ENCODE measurements at places on chromosomes 4 and X.

- DNase-seq = no peak
These were observed 5.1 kb downstream of the MED28 start for GRCh38 chr4:17619416-17620105.

- DNase-seq = no peak
These were observed 102.0 kb upstream of the ARHGAP24 start for GRCh38 chr4:85372966-85373365.

GRCh38 chrX:39156051-39156450 lies 354.8 kb downstream of the MID1IP1 start:
- DNase-seq = no peak

DNA sequence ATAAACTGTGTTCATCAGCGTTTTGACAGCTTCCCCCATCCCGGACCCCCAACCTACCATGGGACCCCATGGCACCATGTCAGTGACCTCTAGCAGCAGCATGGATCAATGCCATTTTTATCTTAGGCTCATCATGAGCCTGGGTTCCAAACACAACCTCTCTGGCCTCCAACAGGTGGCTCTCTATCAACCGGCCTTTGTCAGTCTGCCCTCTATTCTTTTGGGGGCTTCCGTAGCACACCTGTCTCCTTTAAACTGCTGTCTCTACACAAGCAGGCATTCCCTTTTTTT lies 721 bp upstream of the TMEM150C start:
- no peak for DNase-seq

GRCh38 chr4:31391976-31392375 lies 671.8 kb downstream of the PCDH7 start:
- DNase-seq = no peak

- no peak for DNase-seq
These were observed 605.5 kb downstream of the MID1IP1 start for GRCh38 chrX:39406799-39407198.

DNA sequence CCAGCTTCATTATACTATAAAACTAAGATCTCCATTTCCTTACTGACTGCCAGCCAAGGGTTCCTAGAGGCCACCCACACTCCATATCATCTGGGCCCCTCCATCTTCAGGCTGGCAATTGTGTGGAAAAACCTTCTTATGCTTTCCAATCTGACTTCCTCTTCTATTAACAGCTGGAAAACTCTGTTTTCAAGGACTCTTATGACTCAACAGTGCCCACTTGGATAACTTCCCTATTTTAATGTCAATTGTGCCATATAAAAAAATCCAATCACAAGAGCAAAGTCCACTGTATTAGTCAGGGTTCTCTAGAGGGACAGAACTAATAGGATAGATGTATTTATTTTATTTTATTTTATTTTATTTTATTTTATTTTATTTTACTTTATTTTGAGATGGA lies 41.0 kb upstream of the CPEB2 start:
- no peak for DNase-seq

- no peak for DNase-seq
These were observed 217.3 kb downstream of the CHRDL1 start for GRCh38 chrX:110578270-110578669.

DNA sequence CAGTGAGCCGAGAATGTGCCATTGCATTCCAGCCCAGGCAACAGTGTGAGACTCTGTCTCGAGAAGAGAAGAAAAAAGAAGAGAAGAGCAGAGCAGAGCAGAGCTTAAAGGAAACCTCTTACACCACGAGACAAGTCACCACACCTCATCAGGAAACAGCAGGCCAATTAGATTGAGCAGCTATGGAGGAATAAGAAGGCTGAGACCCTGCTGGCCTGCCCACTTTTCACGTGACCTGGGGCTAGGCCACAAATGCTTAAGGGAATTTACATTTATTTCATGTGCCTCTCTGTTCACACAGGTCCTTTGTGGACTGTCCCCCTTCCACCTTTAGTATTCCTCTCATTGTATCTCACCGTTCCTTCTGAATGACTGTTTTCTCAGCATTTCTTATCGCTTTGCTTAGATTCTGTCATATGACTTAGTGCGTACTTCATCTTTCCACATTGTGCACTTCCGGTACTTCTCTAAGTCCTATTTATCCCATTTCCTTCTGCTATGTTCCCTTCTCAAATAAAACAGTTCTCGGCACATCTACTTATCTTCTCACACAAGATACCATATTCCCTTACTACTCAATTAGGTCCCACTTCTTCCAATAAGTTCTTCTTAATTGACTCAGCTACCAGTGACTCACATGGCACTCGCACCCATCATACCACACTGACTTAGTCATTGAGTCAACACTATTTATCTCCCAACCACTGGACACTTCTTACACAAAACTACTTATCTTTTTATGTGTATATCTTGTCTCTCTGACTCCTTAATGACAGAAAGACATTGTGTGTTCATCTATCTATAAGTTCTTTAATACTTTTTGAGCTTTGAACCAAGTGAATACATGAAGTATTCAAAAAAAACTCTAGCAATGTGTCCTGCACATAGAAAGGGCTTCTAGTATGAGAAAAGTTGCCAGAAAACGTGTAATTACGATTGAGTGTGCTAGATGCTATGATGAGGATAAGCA lies 11.0 kb downstream of the CUL4B start:
- DNase-seq = peak; percentile 38

GRCh38 chrX:135982860-135983259 lies 2.4 kb upstream of the SLC9A6 start:
- DNase-seq = no peak

- DNase-seq = no peak
These were observed 157.9 kb downstream of the DCAF12L1 start for GRCh38 chrX:126394681-126395080.

DNA sequence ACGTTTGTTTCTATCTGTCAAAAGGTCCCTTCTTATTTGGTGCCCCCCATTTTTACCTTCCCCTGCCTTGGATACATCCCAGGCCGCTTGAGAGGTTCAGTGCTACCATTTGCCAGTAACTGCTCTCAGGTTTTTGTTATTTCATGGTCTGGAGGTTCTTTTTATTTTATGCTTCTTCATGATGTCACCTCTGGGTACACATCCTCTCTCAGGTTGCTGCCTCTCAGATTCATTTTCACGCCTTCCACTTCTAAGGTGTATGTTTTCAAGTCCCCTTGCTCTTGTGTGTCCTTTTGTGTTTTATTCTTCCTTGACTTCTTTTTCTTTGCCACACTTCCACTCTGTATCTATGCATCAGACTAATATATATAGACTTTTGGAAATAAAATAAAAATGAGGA lies 640.1 kb upstream of the AADAT start:
- DNase-seq = no peak

- no peak for DNase-seq
These were observed 334.3 kb upstream of the GATB start for GRCh38 chr4:152094970-152095700.

DNA sequence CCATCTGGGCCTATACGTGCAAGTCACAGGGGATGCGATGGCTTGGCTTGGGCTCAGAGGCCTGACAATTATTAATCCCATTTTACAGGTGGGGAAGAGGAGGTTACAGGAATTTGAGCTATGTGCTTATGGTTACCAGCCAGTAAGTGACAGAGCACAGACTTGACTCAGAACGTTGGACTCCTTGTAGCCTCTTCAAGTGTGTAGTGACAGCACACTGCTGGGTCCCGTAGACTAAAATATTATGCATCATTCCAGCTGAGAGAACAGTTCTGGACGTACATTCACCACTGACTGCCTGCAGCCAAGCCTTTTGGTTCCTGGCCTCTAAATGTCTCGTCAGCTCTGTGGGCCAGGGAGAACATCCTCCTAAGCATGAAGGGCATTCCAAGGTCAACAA lies 314.5 kb downstream of the GPAT3 start:
- no peak for DNase-seq

GRCh38 chr4:120520761-120521160 lies 401.8 kb downstream of the PRDM5 start:
- no peak for DNase-seq

GRCh38 chr4:13547485-13548041 lies 3.3 kb upstream of the NKX3-2 start:
- DNase-seq = no peak

DNA sequence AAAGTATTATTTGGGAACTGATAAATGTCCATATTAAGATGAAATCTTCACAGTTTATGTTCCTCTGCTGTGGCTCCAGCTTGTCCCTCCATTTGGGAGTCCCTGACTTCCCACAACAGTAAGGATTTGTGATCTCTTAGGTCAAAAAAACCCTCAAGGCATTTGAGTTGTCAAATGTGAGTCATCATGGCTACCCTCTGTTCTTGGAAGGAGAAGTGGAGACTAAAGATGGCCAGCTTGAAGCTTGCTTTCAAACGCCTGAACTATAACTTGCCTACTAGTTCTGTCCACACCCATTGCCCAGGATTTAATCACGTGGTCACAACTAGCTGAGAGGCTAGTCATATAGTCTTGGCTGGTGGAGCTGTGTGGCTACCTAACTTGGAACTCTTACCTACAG lies 107.8 kb downstream of the CCNG2 start:
- DNase-seq = no peak

- DNase-seq = no peak
These were observed 25.1 kb downstream of the SLC30A9 start for GRCh38 chr4:42015438-42015837.

DNA sequence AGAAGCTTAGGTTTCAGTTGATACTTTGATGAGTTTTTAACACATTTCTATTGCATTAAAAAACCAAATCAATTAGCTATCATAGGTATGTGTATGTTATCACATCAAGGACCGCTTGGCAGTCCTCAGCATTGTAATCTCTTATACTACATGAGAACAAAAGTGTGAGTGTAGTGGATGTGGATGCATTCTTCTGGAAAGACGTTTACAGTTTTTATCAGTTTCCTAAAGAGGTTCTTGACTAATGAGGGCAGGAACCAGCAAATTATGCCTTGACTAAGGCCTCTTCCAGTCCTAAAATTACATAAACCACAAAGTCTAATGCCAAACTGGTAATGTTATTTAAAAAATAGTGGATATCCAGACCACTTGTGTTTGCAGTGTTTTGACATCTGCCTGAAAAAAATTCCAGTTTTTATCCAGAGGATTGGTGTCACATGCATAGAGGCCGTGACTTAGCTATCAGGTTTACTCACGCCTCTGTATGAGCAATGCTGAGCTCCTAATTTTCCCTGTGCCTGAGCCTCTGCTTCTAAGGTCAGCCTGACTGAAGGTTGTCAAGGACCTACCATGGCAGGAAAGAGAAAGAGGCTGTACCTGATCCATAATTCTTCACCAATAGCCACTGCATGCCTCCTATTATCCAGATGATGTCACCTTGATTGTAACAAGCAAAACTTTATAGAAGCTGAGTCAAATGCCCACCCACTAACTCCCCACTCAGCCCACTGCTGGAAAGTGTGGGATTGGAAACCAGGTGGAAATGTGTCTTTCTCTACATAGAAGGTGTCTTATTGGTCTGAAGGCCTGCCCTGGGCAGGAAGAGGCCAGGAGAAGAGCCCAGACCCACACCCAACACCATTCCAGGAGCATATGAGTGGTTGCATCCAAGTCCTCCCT lies 68.7 kb downstream of the ENPP6 start:
- DNase-seq = no peak

- no peak for DNase-seq
These were observed 50.8 kb downstream of the ANAPC10 start for GRCh38 chr4:145047151-145047550.

DNA sequence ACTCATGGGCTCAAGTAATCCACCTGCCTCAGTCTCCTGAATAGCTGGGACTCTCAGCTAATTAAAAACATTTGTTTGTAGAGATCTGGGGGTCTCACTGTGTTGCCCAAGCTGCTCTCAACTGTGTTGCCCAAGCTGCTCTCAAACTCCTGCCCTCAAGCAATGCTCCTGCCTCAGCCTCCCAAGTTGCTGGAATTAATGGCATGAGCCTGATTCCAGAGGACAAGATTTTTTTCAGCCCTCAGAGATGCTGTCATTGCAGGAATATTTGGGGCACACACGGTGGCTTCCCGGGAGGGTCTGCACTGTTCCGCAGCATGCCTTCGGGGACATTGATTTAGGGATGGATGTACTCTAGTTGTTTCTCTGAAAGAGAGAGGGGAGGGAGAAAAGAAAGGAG lies 49.7 kb downstream of the STK32B start:
- DNase-seq = no peak

DNA sequence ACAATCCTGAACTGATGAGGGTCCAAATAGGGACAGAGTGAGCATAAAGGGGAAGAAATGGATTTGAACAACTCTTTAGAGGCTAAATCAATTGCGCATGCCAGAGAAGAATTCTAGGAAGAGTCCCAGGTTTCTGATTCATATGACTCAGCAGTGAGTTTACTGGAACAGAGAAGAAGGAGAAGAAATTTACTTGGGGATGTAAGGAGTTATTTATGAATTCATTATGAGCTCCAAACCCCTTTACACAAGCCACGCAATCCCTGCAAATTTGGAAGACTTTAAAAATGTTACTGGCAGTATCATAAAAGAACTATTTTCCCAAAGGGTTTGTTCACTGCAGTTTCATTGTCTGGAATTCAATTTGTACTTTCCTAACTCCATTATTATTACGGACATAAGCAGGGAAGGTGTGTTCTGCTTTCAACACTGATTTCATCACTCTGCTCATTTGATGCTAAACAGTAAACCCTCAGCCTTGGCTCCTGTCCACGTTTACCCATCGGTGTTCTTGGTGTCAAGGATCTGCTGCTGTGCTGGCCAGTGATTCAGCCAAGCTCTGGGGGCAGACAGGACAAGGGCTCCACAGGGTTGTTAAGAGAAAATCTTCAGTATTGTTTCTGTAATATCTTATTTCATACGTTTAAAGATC lies 273.7 kb downstream of the HNRNPD start:
- DNase-seq = no peak

DNA sequence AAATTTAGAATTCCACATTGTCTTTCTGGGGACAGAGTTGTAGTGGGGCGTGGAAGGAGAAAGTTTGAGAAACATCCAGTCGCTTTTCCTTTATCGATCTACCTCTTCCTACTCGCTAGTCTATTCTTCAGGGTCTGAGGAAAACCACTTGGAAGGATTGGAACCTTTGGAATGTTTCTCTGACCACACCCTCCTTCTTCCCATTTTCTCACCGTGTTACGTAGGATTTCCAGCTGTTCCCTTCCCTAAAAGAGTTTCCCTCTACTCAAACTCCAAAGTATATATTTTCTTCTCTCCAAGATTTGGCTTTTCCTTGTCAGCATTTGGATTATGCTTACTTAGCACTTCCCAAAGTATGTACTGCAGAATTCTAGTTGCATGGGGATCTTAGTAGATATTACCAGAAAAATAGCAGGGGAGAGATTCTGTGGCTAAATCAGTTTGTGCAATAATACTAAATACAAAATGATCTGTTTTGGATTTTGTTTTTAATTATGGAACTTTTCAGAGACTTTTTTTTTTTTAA lies 4.9 kb downstream of the ENPEP start:
- no peak for DNase-seq

DNA sequence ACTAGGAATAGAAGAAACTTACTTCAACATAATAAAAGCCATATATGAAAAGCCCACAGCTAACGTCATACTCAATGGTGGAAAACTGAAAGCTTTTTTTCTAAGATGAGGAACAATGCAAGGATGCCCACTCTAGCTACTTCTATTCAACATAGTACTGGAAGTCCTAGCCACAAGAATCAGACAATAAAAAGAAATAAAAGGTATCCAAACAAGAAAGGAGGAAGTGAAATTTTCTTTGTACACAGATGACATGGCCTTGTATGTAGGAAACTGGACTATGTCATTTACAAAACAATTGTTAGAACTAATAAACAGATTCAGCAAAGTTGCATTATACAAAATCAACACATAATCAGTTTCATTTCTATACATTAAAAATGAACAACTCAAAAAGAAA lies 25.5 kb upstream of the NXT2 start:
- no peak for DNase-seq

GRCh38 chrX:73977542-73978169 lies 326.3 kb upstream of the ZCCHC13 start:
- no peak for DNase-seq

- no peak for DNase-seq
These were observed 869.4 kb upstream of the FRG1 start for GRCh38 chr4:189071241-189071640.
